ENCODE measurements at places on chromosomes 5 and 9. TPM values are rescaled to one million over a fixed set of nuclear protein-coding genes. Genes with fewer than 3 reads are reported as not detected.

PIGO gene
- 11.6 TPM for polyA plus RNA-seq

FIBCD1 gene
- polyA plus RNA-seq, result not detected

PLAC8L1 gene
- 0.16 TPM for polyA plus RNA-seq

PCDHB12 gene
- 0.21 TPM for polyA plus RNA-seq

HAVCR1 gene
- polyA plus RNA-seq, result 0.01 TPM

IL5 gene
- polyA plus RNA-seq, result not detected

FOXI1 gene
- polyA plus RNA-seq, result not detected

GLRA1 gene
- polyA plus RNA-seq, result not detected

NPDC1 gene
- polyA plus RNA-seq, result 14.8 TPM

GABRP gene
- polyA plus RNA-seq, result 0.04 TPM

SLC36A2 gene
- 5.8 TPM for polyA plus RNA-seq

PELO gene
- polyA plus RNA-seq, result 26.7 TPM

AQP7 gene
- polyA plus RNA-seq, result 10.7 TPM

FAM221B gene
- polyA plus RNA-seq, result not detected

DIPK1B gene
- polyA plus RNA-seq, result 2.2 TPM

DOCK2 gene
- 0.67 TPM for polyA plus RNA-seq

ADAMTSL1 gene
- 0.13 TPM for polyA plus RNA-seq

ADCY2 gene
- 35.0 TPM for polyA plus RNA-seq

MSMP gene
- polyA plus RNA-seq, result 0.16 TPM

PCDHGC5 gene
- 0.08 TPM for polyA plus RNA-seq

FGF18 gene
- 0.29 TPM for polyA plus RNA-seq

ACSL6 gene
- 0.13 TPM for polyA plus RNA-seq

PCDHGA9 gene
- 0.36 TPM for polyA plus RNA-seq

PPP6C gene
- 66.8 TPM for polyA plus RNA-seq

PPIC gene
- polyA plus RNA-seq, result 25.0 TPM

PRSS3 gene
- 0.05 TPM for polyA plus RNA-seq

LCN9 gene
- not detected for polyA plus RNA-seq

GPR21 gene
- 0.05 TPM for polyA plus RNA-seq

KIF24 gene
- 0.18 TPM for polyA plus RNA-seq

F12 gene
- polyA plus RNA-seq, result 0.06 TPM

PPP3R2 gene
- polyA plus RNA-seq, result not detected

GRAMD2B gene
- polyA plus RNA-seq, result 1.9 TPM

MYMK gene
- 0.60 TPM for polyA plus RNA-seq

SLCO6A1 gene
- polyA plus RNA-seq, result not detected

PIP5K1B gene
- polyA plus RNA-seq, result 2.5 TPM

QRFP gene
- not detected for polyA plus RNA-seq
